ENCODE measurements at places on chromosomes 4 and X. TPM values are rescaled to one million over a fixed set of nuclear protein-coding genes. Genes with fewer than 3 reads are reported as not detected.

- peak; percentile 40 for DNase-seq
These were observed 18.9 kb downstream of the CNGA2 start for GRCh38 chrX:151753313-151754046.

DNA sequence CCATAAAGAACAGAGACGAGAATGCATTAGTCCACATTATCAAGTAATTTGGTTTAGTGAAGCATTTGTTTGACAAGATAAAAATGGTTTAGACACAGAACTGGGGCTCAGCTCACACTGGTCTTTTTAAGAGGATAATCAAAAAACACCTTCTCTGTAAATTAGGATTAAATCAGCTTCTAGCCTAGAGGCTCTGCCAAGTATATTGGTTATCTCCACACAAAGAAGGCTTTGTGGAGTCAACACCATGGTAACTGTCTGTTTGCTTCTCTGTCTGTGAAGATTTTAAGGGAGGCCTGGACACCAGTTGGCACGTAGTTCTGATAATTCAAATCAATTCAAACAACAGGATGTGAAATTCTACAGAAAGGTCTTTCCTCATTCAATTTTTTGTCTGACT, 687.0 kb downstream of the DMD start:
- no peak for DNase-seq

GRCh38 chr4:139015948-139016471, 429 bp downstream of the NOCT start:
- DNase-seq = no peak

DNA sequence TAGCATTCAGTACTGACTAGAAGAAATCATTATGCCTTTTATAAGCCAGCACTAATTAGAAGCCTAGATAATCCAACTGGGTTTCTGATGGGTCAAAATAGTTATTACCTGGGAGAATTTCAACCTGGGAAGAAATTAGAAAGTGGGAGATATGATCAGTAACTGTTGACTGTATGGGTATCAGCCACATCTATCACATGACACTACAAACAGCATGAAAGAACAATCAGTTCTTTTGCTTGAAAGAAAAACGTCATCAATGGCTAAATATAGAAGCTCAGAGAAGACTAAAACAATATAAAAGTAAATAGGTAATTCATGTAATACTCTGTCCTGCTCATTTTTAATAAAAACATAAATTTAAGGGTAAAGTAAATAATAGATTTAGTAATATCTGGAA, 145.1 kb downstream of the CAMK2D start:
- DNase-seq = no peak

- DNase-seq = no peak
These were observed 7.2 kb upstream of the PPEF2 start for GRCh38 chr4:75909405-75909804.

GRCh38 chr4:6991771-6992557, 51.2 kb upstream of the TADA2B start:
- peak; percentile 88 for DNase-seq

DNA sequence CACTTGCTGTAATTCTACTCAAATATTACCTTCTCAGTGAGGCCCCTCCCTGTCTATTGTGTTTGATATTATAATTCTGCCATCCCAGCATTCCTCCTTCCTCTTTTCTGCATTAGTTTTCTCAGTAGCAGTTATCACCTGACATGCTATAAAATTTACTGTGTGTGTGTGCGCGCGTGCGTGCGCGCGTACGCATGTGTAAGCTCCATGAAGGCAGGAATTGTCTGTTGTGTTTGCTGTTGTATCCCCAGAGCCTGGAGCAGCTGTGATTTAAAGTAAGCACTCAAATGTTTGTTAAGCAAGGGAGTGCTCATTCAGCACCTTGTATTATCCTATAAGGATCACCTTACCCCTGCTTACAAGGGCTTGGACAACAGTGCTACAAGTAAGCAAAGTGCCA, 8.6 kb downstream of the SRD5A3 start:
- DNase-seq = no peak

DNA sequence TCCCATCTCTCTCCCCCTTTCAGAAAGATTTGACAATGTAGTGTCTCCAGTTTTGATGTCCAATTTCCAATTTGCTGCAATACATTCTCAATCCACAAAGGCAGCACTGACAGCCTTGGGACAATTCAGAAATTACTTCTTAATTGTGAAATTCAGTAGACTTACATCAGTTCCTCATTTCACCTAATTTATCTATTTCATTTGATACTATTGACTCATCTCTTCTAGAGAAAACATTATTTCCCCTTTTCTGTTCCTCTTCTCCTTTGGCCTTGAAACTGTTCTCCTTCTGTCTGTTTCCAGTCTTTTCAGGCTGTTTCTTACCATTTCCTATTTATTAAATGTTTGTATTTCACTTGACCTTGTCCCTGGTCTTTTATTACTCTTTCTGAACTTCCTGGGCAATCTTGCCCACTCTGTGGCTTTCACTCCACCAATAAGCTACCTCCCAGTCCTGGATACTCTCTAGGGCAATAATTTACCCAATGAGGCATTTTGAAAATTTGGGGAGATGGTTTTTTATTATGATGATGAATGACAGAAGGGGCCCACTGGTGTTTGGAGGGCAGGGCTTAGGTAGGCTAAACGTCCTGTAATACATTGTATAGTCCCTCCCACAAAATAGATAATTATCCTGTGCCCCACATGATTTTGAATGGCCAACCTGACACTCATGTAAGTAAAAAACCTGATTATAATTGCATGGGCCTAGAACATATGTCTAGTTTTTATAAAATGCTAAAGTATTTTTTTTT, 498.0 kb upstream of the BOD1L1 start:
- DNase-seq = no peak

GRCh38 chr4:176549161-176549865, 229.5 kb downstream of the SPCS3 start:
- DNase-seq = peak; percentile 30

- DNase-seq = peak; percentile 92
These were observed 180.7 kb downstream of the PDGFC start for GRCh38 chr4:156790866-156791265.

GRCh38 chrX:18534949-18535348, 109.5 kb downstream of the CDKL5 start:
- DNase-seq = no peak

Gene SPANXA1
- 2.1 TPM for total RNA-seq

Gene BGN
- not detected for total RNA-seq

Gene AMBN
- total RNA-seq = 0.17 TPM

Gene RS1
- not detected for total RNA-seq

Gene SOWAHB
- not detected for total RNA-seq
